ENCODE measurements at places on chromosomes 12 and 14.
A peak's percentile ranks its signal among the peaks of the same experiment; 100 is the strongest.

DNA sequence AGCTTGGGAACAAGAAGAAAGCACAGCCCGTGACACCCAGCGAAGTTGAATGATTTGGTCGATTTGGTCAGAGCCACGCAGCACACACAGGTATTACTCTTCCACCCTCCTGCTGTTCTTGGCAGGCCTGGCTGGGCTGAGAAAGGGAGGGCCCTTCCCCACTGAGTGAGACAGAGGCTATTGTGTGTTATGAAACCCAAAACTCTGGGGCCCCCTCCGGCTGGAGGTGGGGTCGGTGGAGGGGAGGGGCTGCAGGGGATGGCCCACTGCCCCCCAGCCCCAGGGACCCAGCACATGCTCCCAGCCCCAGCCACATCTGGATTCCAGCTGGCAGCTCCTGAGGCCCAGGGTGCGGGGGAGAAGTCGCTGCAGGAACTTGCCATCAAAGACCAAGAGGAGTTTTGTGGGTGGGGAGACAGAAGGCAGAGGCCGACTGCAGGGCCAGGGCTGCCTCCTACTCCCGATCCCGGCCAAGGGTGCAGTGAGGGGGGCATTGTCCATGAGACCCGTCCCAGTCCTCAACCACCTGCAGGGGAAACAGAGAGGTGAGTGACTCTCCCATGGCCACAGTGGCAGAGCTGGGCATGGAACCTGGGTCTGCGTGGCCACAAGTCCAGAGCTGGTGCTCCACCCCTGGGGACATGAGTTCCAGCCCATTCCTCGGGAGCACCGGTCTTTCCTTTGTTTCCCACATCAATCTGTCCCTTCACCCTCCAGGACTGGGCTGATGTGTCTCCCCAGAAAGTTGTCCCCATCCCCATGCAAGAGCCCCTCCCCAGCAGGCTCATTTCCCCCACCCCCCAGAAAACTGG is 8.7 kb downstream of the TMEM119 start:
- DNase-seq, result peak; percentile 82

DNA sequence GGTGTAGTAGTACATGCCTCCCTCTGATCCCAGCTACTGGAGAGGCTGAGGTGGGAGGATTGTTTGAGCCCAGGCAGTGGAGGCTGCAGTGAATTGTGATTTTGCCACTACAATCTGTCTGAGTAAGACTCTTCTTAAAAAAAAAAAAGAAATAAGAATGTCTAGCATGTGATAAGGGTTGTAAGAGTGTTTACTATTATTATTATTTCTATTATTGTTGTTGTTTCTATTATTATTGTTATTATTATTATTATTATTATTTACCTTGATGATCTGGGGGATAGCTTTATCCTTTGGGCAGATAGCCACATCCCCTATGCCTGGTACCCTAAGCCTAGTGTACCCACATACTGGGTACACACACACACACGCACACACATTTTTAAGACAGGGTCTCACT is 4.3 kb downstream of the OAS3 start:
- no peak for DNase-seq

DNA sequence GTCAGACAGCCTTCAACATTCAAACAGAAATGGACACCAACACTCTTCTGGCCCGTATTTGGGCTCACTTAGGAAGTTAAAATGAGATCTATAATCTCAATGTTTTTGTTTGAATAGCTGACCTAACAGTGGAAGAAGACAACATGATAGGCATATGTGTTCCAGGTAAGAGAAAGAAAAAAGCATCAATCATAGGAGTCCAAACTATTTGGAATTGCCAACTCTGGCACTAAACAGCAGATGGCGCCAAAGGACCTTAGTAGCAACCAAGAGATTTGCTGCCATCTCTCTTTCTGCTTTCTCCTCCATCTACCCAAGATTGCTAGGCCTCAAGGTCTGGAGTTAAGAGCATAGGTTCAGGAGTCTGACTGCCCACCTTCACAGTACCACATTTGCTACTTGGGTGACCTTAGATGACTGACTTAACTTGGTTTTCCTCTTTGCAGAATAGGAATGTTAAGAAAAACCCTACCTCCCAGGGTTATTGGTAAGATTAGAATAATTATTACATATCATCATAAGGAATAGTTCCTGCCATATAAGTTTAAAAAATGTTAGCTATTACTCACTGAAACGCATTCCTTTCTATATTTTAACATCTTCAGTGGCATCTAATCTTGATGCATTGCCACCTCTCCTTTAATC is 30.2 kb downstream of the PEX5 start:
- DNase-seq, result peak; percentile 71

- DNase-seq, result peak; percentile 74
Measured at GRCh38 chr12:93622485-93622884, 50.0 kb downstream of the SOCS2 start.

DNA sequence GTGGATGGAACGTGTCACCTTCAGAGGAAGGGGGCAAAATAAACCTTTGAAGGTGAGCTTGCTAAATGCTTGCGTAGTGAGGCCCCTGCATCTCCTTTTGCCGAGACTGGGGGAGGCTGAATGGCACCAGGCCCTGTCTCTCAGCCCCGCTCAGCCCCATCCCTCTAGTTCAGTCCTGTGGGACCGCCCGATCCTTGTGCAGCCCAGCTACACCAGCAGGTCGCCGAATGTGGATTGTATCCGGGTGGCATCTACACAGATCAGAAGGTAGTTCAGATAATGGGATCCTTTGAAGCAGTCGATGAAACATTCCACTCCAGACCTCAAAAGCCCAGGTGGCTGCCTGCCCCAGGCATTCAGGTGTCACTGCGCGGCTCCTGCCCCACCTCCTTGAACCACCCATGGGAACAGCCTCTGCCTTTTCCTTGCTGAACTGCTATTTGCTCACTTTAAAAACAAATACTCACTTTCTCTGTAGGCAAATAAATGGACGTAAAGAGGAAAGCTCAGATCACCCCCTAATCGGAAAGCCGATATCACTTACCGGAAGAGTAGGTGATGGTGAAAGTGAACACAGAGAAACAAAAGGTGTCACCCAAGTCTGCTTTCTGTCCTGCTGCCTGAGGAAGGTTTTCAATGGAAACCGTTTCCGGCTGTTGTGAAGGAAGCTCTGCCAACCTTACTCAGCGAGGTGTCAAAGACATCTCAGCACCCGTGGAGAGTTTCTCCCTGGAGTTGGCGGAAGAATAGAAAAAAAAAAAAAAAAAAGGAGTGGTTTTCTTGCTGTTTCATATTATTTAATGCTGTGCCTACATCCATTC is 100.3 kb upstream of the NCOR2 start:
- DNase-seq, result no peak

DNA sequence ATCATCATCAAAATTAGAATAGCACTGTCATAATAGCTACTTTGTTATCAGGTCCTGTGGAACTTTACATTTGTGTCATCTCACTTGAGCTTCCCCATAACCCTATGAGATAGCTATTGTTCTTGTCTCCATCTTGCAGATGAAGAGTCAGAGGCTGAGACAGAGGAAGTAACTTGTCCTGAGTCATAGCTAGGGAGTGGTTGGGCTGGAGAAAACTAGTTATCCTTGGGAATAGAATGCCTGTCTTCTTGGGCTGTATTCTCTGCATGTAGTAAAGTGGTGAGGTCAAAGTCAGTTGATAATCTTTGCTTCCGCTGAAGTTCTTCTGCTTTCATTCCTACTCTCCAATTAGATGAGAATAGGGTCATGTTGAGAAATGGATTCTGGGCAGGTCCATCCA is 117.0 kb downstream of the SMOC1 start:
- DNase-seq, result no peak

- no peak for DNase-seq
Measured at GRCh38 chr12:120674097-120674636, 12.8 kb upstream of the MLEC start.

DNA sequence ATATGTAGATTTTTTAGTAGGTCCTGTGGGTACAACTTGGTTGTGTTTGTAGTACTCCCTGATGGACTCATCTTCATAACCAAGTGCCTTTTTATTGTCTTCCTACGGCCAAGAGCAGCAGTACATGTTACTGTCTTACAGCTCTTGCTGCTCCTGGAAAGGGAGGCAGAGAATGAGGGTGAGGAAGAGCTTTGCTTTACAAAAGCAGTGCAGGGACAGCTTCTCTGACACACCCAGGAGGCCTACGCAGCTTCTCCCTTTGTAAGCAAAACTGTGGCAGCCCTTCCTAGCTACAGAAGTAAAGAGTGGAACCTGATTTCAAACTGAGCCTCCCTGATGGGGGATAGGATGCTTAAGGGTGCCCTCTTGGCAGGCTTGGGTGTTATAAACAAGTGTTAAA is 18.6 kb downstream of the MYRFL start:
- DNase-seq, result no peak

- no peak for DNase-seq
Measured at GRCh38 chr14:60272177-60272576, 23.2 kb downstream of the PPM1A start.

DNA sequence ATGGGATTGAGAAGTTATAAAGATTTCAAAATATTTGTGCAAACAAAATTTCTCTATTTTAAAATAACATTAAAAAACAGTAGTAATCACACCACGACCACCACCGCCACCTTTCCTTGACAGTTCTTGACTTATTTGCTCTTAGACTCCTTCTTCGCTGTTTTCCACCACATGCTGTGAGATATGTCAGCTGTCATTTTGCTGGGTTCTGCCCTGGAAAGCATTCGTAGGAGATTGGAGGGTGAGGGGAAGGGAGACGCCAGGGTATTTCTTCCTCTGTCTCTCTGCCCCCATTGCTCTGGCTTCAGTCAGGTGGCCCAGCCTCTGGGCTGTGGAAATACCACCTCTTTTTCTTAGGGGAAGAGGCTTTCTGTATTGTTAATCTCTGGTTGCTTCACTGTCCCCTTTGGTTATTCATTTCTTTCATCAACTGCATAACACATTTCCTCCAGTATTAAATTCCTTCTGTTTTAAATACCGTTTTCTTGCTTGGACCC is 186.2 kb downstream of the NEDD1 start:
- no peak for DNase-seq

GRCh38 chr12:122827258-122827657 is 8.0 kb upstream of the HIP1R start:
- no peak for DNase-seq

GRCh38 chr12:76920172-76921099 is 41.6 kb upstream of the CSRP2 start:
- DNase-seq, result no peak

- DNase-seq, result no peak
Measured at GRCh38 chr14:77220246-77221017, 38.8 kb downstream of the TMEM63C start.

- DNase-seq, result peak; percentile 95
Measured at GRCh38 chr14:52950898-52951680, at the start of gene FERMT2. Gene FERMT2 (minus strand): TSS chr14:52951050. CDS start chr14:52950568, 482 bp downstream.

- DNase-seq, result no peak
Measured at GRCh38 chr12:40559865-40560264, 132.4 kb upstream of the CNTN1 start.

DNA sequence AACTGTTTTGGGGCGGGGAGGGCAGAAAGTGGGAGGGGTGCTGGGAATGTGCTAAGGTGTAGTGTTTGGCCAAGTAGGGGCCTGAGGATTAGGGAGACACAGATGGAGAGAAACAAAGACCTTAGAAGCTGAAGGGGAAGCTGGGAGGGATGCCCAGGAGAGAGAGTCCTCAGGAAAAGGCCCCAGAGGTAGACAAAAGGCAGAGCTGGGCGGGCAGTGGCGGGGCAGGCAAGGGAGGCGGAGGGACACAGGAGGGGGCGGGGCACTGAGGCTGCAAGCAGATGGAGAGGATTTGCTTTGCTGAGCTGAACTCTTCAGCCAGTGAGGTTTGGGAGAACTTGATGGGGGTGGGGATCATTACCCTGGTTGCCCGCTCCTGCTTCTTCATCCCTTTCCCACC is 2.8 kb downstream of the PTMS start:
- peak; percentile 42 for DNase-seq

GRCh38 chr12:83361071-83361470 is 674.4 kb downstream of the TMTC2 start:
- DNase-seq, result no peak

GRCh38 chr12:132543298-132544079 is 53.5 kb downstream of the FBRSL1 start:
- DNase-seq, result no peak

- no peak for DNase-seq
Measured at GRCh38 chr14:22448035-22448904, 140.8 kb downstream of the DAD1 start.

DNA sequence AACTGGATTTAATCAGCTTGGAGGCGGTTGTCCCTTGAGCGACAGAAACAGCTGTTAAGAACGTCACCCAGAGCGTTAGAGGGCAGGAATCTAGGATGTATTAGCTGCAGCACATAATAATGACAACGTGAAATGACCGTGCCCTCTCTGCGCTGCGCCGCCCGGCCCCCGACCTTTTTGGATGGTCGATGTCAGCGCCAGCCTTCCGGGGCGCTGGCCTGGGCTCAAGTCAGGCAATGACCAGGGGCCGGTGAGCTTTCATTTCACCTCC is 427 bp upstream of the TMEM120B start:
- DNase-seq, result no peak

DNA sequence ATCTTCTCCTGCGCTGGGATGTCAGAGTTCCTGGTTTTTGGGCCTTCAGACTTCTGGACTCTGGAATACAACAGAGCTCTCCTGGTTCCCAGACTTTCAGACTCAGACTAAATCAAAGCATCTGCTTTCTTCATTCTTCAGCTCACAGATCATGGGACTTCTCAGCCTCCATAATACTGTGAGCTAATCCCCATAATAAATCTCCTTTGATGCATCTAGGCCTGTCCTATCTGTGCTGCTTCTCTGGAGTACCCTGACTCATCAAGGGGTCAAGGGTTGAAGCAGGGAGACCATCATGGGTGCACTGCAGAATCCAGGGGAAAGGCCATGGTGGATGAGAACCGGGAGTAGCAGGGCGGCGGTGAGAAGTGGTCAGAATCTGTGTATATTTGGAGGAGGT is 1094.1 kb upstream of the TMEM132C start:
- DNase-seq, result no peak

- DNase-seq, result peak; percentile 65
Measured at GRCh38 chr14:97280526-97280925, 483.3 kb downstream of the VRK1 start.

- peak; percentile 78 for DNase-seq
Measured at GRCh38 chr12:48350249-48351021, at the start of gene ZNF641. Gene ZNF641 (minus strand): TSS chr12:48350919. CDS start chr12:48348090, 2,829 bp downstream.

DNA sequence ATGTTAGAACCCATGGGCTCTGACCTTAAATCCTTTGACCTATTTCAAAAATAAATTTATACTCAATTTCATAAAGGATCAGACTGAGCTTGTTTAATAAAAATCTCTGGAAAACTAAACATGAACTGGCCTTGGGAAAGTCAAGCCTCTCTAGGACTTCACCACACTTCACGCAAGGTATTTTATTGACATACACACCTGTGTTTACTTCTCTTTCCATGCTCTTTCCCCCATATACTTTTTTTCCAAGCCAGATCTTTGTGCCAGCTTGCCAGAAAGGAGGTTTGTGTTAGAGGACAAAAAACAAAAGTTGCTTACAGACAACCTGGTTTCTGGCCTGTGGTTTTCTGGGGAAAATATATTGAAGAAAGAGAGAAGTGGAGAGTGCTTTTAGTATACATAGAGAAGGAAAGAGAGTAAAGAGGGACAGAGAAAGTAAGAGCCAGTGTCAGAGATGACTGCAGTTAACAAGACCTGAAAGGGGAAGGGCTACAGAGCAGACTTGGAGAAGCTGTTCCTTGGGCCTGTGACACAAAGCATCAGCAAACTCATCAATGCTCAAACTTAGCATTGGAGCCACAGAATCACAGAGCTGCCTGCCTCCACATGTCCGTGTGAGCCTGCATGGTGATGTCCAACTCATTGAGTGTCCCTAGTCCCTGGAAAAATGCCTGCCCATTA is 77.3 kb upstream of the TMTC2 start:
- DNase-seq, result no peak
